CD4-positive, alpha-beta T cell treated with Interleukin-12 subunit alpha and Interleukin-12 subunit beta, for 1 hour (primary cell): ENCODE measurements at places on chromosomes 5 and 9.

- DNase-seq, result no peak
These were observed 285.9 kb downstream of the KIF4B start for GRCh38 chr5:155299386-155300005.

GRCh38 chr9:89622933-89623861 is 18.4 kb downstream of the GADD45G start:
- no peak for DNase-seq

- DNase-seq, result no peak
These were observed 71.1 kb downstream of the ZNF474 start for GRCh38 chr5:122200450-122200849.

DNA sequence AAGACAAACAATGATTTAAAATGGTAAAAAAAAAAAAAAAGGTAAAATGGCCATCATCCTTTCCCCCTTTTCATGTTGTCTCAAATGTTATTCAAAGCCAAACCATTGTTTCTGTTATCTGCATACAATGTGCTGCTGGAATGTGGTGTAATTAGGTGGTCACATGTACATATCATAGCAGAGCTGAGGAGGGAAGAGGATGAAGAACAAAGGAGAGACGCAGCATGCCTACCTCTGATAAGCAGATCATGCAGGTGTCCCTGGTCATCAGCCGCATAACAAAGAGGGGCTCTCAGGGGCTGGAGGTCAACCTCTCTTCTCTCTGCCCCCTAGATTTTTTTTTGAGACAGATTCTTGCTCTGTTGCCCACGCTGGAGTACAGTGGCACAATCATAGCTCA is 141.0 kb downstream of the CARTPT start:
- no peak for DNase-seq

DNA sequence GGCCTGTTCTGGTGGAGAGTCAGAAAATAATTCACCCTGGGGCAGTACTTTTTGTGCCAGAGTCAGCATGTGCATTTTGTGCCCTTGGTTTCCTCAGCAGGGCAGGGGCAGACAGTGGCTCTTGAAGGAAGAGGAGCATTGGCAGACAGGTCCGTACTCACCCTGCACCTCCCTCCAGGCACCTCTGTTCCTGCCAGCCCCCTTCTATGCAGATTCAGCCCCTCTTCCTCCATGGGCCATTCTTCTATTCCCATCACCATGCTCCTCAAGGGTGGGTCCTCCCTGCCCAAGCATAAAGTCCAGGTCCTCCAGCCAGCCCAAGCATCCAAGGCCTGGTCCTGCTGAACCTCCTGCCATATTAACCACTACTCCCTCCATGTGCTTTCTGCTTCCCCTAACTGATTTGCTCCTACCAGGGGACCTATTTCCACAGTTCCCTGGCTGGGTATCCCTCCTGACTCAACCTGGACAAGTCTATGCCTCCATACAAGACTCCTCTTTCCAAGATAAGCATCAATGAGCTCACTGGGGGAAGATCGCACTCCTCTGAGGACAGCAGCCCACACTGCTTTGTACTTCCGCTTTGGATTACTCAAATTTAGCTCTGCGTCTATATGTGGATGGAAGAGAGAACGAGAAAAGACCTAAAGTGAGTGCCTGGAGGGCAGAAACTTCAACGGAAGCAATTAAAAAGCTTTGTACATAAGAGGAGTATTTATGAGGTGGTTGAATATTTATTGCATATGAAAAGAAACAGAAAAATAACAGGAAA is 9.3 kb upstream of the ACSL6 start:
- no peak for DNase-seq

- DNase-seq, result no peak
These were observed 7.7 kb upstream of the TSLP start for GRCh38 chr5:111063709-111064322.

DNA sequence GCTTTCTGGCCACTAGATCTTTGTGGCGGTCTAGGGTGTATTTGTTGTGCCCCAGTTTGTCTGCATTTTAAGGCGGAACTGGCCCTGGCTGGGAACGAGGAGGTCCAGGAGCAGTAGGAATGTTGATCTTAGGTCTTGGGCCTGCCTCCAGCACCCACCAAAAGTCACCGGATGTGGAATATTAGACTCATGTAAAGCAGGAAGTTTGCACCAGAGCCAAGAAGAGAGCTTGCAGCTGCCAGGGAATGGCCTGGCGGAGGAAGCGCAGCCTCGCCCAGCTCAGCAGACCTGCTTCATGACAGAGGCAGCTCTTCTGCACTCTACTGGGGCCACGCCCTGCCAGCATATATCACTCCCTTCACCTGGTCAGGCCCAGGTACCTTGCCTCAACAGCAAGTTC is 3.3 kb downstream of the GPX3 start:
- DNase-seq, result no peak

- DNase-seq, result no peak
These were observed 31.1 kb downstream of the TRIO start for GRCh38 chr5:14174230-14174636.

DNA sequence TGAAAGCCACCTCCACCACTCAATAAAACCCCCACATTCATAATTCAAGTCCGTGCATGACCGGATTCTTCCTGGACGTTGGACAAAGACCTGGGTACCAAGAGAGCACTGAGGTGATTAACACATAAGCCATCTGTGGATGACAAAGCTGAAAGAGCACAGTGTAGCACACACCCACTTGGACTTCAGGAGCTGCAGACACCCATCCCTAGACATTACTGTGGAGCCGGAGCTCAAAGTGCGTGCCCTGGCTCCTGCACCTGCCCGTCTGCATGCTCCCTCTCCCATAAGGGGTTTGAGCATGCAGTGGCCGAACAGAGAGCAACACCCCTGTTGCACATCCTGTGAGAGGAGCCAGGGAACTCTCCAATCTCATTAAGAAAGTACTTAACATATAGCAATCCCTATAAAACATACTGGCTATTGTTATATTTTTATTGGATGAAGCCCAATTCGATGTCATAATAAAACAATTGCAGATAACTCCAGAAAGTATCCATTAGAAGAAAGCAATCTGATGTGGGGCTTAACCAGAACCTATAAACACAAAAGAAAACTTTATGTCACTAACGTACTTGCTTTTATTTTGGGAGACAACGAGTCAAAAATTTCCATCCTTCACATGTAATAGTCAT is 1174.2 kb upstream of the C9orf72 start:
- no peak for DNase-seq
